Thyroid gland (tissue), 4 donors: ENCODE measurements at places on chromosomes 13 and 19.

- DNase-seq, result peak; percentile 48
Observed at GRCh38 chr19:33390101-33390907, 16.8 kb downstream of the CEBPG start.

- DNase-seq, result no peak
Observed at GRCh38 chr13:111584101-111584672, 263.7 kb downstream of the TEX29 start.

GRCh38 chr13:112521073-112521685, 66.8 kb downstream of the TUBGCP3 start:
- no peak for DNase-seq

- DNase-seq, result no peak
Observed at GRCh38 chr19:54233941-54234340, 8.6 kb downstream of the LILRA6 start.

- DNase-seq, result no peak
Observed at GRCh38 chr19:4051175-4052101, 15.3 kb downstream of the ZBTB7A start.

DNA sequence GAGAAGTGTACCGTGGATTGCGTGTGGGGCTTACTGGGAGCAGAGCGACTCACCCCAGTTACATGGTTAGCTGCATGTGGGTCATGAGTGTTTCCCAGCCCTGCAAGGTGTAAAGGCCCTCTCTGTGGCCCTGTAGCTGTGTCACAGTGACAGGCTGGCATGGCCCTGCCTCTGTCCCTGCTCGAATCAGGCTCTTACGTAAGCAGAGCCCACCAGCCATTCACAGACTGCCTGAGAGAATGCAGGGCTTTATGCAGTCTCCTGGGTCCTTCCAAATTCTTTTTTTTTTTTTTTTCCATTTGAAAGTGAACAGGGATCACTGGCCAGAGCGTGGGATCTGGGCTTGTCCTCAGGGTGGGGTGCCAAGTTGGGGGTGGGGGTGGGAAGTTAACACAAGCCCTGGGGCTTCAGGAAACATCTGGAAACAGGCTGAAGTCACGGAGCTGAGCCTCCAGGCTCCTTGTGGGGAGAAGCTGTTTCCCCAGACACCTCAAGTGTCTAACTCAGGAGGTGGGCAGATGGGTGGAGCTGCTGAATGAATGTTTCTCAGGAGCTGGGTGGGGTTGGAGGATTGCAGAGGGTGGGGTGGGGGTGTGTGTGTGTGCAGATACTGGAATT, 13.4 kb downstream of the TECR start:
- no peak for DNase-seq

GRCh38 chr19:11437955-11438354, 2.5 kb downstream of the PRKCSH start:
- DNase-seq, result no peak

DNA sequence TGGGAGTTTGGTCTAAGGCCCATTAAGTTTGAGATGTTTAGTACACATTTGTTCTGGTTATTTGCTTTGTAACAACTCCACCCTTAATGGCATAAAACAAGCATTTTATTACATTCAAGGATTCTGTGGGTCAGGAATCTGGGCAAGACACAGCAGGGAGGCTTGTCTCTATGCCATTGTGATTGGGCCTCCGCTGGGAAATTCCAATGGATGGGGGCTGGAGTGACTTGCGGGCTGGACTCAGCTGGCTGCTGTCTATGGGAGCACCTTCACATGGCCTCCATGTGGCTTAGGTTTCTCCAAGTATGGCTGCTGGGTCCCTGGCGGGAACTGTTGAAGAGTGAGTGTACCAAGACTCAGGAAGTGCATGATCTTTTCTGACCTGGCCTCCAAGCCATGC, 159.0 kb downstream of the PAN3 start:
- no peak for DNase-seq

GRCh38 chr13:21690955-21691354, 20.1 kb downstream of the FGF9 start:
- DNase-seq, result no peak

GRCh38 chr19:33641261-33641660, 19.5 kb downstream of the CHST8 start:
- DNase-seq, result no peak

- DNase-seq, result no peak
Observed at GRCh38 chr19:5697022-5697889, 7.2 kb downstream of the RPL36 start.

DNA sequence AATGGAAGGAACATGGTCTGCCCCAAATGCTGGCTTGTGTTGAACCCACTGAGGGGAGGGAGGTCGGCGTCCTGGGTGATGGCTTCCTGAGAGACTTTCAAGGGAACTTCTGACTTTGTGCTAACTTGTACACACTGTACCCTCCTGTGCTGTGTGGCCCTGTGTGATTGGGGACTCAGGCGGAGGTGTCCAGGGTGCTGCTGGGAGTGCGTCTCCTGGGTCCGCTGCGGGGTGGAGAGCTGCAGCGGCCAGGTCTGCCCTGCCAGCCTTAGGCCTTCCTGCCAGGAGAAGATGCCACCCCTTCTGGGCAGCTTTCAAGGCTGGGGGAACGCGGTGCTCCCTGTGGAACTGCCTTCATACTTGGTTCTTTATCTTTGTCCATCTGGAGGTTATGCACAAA, 170.1 kb downstream of the URI1 start:
- no peak for DNase-seq

GRCh38 chr13:52851137-52851962, 2.9 kb upstream of the PCDH8 start:
- peak; percentile 61 for DNase-seq

GRCh38 chr19:588093-588740, 1.5 kb upstream of the HCN2 start:
- peak; percentile 49 for DNase-seq

GRCh38 chr19:1622541-1622940, 17.3 kb upstream of the UQCR11 start:
- DNase-seq, result no peak

GRCh38 chr13:19057588-19058340, 123.9 kb downstream of the TUBA3C start:
- no peak for DNase-seq
